EH (cell line): ENCODE measurements at places on chromosomes 6 and 20.

DNA sequence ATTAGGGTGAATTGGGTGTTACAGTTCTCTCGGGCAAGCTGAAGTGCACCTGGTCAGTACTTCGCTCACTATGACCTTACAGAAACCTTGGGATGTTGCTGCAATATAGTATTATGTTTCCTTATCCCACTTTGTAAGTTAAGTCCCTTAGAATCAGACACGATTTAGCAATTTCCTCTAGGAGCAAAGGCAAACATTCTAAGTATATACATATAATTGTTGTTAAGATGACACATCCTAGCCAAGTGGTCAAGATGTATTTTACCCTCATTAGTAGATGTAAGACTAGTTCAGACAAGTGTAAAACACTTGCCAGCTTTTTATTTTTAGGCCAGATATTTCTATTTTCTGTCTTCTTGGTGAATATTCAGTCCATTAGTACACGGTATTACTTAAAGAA, 31.1 kb upstream of the RGS17 start:
- no peak for DNase-seq

DNA sequence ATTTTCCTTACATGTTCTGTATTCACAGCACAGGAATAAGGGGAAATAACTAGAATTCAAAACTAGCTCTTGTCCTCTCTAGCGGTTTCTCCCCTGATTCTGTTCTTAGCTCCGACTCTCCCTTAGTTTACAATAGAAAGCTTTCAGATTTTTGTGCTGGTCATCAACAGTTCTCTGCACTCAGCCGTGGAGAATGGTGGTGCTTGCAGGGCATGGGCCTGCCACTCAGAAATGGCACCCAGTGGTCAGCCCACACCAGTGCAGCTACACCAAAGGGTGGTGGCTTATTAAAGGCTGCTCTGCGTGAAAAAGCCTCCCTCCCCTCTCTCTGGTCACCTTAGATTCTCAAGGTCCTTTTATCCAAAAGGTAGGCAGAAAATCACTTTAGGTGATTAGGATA, 123.5 kb downstream of the SASH1 start:
- no peak for DNase-seq

DNA sequence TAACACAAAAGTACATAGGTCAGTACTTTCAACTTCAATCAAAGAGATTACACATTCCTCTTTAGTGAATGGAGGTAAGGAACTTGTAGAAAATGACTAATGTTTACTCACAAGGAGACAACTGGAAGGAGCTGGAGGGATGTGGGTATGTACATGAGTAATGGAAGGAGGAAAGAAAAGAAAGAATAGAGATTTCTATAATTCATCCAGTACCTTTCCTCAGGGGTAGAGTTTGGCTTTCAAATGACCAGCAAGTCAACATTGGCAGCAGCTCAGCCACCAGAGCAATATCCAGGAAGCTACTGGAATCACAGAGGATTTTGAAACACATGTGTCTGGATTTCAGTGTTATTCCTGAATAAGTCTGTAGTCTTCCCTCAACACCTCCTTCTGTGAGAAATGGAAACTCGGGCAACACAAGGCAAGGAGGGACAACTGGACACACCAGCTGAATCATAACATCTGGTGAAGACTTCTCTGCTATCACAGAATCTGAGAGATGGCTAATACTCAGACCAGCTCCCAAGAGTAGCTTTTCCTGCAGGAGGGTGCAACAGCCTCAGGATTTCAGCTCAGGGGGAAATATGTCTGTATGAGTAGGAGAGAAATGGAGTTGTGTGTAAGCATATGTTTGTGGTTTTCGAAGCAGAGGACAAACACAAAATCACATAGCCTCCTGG, 98.8 kb downstream of the HAO1 start:
- DNase-seq = peak; percentile 51

- DNase-seq = no peak
Observed at GRCh38 chr20:11888648-11889047, 29.0 kb upstream of the BTBD3 start.

DNA sequence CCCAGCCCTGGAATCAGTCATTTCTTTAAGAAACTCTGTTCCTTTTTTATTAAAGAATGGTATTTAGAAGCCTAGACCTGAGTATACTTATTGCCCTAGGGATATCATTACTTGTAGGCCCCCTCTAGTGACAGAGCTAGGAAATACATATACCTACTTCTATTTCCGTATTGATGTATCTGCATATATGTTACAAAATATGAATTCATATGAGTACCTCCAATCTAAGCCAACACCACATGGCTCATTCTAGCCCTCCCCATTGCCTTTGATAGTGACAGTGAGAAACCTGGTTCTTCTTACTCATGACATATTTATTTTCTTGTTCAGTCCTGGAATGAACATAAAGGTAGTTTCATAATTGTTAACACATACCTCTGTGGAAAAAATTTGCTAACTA, 137.2 kb downstream of the FARS2 start:
- peak; percentile 60 for DNase-seq
